Fibroblast of the conjunctiva (primary cell): ENCODE measurements at places on chromosomes 7 and 10.

DNA sequence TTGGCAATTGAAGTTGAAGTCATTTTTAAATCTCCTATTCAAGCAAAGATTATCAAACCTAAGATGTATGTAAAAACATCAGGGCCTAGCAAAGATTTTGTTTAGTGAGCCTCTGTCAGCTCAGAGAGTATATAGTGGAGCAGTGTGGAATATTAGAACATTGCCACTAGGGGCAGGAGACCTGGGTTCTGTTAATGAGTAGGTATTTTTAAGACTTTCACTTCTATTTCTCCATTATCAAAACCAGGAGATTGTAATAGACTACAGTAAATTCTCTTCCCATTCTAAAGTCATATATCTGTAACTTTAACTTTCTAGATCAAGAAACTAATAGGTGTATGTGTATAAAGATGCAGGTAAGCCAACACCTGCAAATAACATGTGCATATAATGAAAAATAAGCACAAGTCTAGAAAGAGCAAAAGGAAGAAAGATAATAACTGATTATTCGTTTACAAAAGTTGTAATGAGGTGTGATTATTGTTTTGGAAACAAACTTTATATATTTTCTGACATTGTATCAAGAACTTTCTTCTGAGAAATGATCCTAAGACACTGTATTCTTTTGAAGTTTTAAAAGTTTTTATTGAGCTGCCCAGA, 64.4 kb downstream of the KCND2 start:
- DNase-seq: no peak

- DNase-seq: peak; percentile 47
Measured at GRCh38 chr10:116849248-116850057, at the start of gene ENO4. TSS of gene ENO4 (plus strand) at chr10:116849499. CDS start at chr10:116849567, 68 bp downstream.

GRCh38 chr7:80896906-80897598, 21.8 kb downstream of the SEMA3C start:
- no peak for DNase-seq

GRCh38 chr10:35150308-35150707, 23.7 kb downstream of the CREM start:
- no peak for DNase-seq

GRCh38 chr10:48377751-48378530, 71.5 kb downstream of the MAPK8 start:
- no peak for DNase-seq

- DNase-seq: no peak
Measured at GRCh38 chr7:74126220-74126880, 42.7 kb downstream of the LIMK1 start.

DNA sequence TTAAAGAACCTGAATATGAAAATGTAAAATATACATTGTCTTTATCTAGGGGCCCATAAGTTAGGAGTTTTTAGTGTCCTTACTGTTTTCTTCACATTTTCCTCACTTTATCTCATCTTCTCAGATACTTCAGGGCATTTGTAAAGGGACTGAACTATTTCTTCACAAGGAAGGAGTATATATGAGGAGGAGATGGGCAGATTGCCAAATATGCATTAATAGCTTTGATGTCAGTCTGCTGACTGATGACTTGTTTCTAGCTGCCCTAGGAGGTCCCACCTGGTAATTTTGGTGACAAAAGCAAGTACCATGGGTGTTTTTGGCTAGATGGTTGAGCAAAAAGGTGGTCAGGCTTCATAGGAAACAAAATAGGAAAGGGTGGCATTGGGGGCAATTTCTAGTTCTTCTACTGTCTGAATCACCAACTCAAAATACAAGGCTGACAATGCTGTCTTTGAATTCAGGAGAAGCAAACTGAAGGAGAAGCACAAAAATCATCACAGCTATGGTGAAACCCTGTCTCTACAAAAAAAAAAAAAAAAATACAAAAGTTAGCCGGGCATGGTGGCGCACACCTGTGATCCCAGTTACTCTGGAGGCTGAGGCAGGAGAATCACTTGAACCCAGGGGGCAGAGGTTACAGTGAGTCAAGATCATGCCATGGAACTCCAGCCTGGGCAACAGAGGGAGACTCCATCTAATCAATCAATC, 10.4 kb upstream of the STRIP2 start:
- no peak for DNase-seq

GRCh38 chr7:29723599-29723998, 82.7 kb upstream of the WIPF3 start:
- DNase-seq: peak; percentile 23

- DNase-seq: no peak
Measured at GRCh38 chr10:93548376-93549071, 17.9 kb upstream of the FFAR4 start.

GRCh38 chr7:69359003-69359700, 239.1 kb upstream of the AUTS2 start:
- DNase-seq: no peak

DNA sequence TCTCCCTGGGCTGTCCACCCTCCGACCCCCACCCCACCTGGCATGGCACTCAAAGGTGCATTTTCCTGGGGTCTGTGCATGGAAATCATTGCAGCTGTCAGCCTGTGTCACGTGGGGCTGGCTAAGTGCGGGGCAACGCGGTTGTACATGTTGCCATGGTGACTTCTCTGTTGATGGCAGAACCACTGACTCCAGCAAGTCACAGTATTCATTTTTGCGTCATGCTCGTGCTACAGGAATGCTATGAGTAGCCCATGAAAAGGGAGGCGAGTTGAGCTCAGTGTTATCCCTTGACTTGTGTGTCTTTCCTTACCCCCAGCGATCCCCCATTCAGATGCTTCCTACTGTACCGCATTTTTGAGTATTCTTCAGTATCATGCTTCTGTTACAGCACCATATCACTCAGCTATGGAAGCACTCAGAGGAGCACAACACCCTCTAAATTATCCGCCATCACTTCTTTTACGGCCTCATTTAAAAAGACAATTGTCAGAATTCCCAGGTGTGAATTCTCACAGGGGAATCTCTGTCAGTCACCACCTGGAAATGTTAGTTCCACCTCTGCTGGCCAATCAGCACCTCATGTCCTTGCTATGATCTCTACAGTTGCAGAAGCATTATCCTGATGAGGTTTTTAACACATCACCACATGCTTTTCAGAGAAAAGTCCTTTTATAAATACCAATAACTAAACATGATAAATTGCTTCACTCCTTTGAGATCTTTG, 194.4 kb upstream of the C7orf33 start:
- no peak for DNase-seq

GRCh38 chr7:140008755-140009610, 53.8 kb downstream of the PARP12 start:
- no peak for DNase-seq

- DNase-seq: peak; percentile 14
Measured at GRCh38 chr7:136114966-136115762, 138.0 kb upstream of the MTPN start.

DNA sequence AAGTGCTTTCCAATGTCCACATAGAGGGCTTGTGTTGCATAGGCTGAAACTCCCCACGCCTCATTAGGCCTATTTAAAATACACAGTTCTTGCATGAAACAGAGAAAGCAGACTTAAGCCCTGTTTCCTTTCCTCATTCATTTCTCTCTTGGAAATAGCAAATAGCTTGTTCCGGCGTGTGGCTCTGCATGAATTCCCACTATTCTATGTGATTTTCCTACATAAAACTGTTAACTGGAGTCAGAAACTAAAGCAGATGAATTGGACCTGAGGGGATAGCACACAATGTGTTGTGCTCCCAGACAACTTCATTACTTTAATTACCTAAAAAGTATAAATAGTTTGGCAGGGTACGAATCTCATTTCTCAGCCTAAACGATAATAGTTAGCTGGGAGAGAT, 981.5 kb downstream of the SORCS1 start:
- no peak for DNase-seq

- peak; percentile 53 for DNase-seq
Measured at GRCh38 chr10:17122726-17123661, 6.6 kb downstream of the CUBN start.

DNA sequence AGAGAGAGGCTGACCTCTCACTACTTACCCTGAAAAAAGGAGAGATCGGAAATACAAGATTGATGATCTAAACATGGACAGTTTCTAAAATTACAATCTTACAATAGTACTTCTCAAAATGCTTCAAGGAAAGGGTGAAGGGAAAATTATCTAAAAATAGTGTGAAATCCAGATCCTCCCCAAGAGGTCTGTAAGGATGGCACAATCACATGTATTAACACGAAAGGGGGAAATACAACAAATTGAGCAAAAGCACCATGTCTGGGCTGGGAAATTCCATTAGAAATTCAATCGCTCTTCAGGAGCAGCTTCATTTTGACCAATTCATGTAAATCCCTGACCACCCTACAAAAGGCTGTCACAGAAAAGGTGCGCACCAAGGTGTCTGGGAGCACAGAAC, 67.0 kb downstream of the PKD1L1 start:
- DNase-seq: no peak

DNA sequence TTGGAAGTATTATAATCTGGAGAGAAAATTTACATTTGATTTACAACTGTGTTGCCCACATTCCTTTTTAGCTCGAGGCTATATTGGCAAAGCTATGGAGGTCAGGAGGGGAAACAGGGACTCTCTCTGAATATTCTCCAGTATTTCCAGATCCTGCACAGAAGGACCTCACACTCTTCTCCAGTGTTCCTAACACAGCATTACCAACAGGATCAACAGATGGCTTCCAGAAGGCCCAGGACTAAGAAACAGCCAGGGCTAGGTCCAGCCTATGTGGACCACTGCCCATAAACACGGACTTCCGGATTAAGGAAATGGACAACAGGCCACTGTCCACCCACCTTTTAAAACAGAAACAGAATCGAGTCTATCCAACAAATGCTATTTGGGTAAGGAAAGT, 65.3 kb downstream of the CHCHD3 start:
- no peak for DNase-seq

DNA sequence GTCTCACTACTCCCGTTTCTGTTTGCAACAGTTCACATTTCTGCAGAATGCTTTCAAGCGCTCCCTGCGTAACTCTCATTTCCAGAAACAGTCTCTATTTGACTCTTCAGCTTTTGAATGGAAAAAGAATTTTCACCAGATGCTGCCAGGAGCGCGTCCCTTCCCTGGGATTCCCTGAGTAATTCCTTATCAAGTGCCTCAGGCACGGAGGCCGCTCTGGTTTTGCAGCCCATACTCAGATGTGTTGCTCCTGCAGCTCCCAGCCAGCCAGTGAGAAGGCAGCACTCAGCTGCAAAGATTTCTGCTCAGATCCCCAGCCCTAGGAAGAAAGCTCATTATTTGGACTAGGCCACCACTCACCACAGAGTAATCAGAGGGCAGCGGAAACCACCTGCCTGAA, 161.1 kb upstream of the CHST15 start:
- no peak for DNase-seq

DNA sequence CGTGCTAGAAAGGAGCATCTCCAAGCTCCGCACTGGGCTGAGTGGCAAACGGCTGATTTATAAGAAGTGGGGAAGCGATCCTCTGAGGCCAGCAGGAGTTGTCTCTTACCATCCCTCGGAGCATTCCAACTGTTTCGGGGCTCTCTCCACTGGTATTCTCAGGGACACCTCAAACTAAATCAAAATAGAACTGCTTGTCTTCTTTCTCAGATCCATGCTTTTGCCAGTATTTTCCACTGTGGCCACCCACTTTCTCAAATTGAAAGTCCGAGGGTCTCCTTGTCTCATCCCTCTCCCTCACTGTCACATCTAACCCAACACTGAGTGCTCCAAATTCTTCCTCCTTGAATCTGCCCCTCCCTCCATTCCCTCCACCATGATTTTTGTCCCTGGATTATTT, 83.2 kb upstream of the LEP start:
- no peak for DNase-seq

DNA sequence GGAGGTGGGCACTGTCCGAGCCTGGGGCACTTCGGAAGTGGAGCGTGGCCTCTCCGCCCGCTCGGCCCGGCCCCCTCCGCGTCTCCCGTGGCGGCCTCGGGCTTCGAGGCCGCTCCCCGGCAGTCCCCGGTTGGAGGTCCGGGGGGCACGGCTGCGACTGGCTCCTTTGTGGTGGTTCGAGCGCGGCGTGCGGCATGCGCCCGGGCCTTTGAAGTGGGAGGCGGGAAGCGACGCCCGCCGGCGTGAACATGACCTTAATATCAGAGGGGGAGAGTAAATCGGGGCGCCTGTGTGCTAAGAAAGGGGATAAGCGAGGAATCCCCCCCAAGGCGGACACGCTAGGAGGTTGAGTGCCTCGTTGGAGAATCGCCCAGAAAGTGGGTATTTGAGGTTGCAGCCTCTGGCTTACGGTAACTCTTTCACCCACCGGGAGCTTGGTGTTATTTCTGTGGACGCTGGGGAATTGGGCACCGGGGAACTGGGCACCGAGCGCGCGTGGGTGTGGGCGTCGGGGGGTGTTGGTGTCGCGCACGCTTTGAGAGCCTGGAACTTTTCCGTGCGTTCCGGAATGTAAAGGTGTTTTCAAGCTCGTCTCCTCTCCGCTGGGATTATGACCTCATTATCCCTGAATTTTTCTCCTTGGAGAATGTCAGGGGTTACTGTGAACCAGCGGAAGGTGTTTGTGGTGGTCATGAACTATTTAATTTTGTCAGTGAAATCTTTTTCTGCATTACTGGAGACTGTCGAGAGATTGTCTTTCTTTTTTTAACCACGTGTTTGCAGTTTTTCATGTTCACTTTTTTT, 660 bp downstream of the SUV39H2 start:
- DNase-seq: no peak

DNA sequence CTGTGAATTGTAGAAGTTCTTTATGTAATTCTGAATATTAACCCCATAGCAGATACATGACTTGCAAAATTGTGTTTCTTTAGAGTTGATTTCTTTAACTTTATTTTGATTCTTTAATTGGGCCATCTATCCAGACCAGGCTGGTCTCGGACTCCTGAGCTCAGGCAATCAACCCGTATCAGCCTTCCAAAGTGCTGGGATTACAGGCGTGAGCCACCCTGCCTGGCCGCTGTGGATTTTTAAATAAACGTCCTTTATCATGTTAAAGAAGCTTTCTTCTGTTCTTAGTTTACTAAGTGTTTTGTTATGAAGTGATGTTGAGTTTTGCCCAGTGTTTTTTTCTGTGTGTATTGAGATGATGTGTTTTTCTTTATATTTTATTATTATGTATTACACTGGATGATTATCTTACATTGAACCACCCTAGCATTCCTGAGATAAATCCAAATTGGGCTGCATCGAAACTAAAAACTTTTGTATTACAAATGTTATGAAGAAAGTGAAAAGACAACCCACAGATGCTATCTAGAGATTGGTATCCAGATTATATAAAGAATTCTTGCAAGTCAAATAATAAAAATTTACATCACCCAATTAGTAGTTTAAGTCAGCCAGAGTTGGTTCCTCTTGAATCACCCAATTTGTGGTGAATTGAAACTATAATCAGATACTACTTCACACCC, 118.1 kb downstream of the TPST1 start:
- no peak for DNase-seq

- no peak for DNase-seq
Measured at GRCh38 chr10:7626283-7626682, 40.5 kb downstream of the ITIH5 start.

DNA sequence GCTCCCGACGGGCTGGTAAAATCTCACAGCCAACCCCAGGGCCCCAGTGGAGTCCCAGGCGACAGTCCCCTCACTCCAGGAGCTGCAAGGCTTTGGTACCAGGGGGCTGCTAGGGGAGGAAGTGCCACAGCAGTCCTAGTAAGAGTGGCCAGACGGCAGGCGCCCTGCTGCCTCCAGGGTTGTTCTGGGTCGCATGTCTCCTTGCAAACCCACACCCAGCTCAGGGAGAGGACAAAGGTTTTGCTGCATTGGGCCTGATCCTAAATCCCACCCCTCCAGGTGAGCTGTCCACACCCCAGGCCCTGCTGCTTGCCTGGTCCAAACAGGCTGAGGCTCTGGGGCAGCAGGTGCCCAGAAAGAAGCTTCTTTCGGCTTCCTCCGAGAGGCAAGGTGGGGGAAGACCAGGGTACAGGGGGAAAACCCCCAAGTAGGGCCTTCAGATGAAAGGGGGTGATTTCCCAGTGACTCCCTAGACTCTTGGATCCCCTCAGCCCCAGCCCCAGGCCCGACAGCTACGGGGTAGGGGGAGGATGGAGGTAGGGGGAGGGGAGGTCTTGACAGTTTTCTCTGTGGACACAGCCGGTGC, 4.2 kb upstream of the KCP start:
- no peak for DNase-seq
